Left renal cortex interstitium (tissue), 4 donors: ENCODE measurements at places on chromosomes 4 and X.

DNA sequence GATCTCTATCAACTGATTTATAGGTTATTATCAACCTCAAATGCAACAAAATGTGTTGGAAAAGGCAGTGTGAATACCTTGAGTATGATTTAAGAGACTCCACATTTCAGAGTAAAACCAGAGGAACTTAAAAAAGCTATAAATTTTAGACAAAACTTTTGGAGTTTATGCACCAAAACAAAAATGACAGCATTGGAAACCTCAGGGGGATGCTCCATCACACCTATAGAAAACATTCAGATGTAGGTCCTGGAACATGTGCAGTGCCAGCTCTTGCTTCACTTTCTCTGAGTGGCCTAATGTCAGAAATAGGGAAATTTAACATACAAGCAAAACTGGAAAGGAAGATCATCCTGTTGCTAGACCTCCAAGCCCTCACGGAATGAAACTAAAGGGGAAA, 5.8 kb upstream of the VEGFC start:
- DNase-seq = no peak

- DNase-seq = peak; percentile 41
Observed at GRCh38 chrX:39645178-39645895, 452.4 kb downstream of the BCOR start.

- no peak for DNase-seq
Observed at GRCh38 chr4:99724067-99724466, 66.4 kb upstream of the C4orf54 start.

DNA sequence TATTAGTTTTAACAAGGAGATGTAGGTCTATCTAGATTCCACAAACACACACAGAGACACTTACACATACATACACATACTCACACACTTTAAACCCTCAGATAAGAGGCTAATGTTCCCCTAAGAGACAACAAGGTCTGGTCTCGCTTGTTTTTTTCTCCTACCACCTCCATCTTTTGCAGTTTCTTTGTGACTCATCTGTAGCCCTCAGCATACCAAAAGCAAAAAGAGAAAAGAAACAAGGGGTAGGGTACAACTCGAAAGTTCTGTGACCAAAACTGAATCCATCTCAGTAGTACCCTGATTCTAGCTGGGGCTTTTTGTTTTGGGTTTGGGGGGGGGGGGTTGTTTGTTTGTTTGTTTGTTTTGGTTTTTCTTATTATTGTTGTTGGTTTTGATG, 12.2 kb upstream of the EXOSC9 start:
- no peak for DNase-seq

GRCh38 chr4:104063341-104063740, 343.6 kb upstream of the TACR3 start:
- no peak for DNase-seq

GRCh38 chr4:171484681-171485080, 328.5 kb upstream of the GALNTL6 start:
- no peak for DNase-seq

DNA sequence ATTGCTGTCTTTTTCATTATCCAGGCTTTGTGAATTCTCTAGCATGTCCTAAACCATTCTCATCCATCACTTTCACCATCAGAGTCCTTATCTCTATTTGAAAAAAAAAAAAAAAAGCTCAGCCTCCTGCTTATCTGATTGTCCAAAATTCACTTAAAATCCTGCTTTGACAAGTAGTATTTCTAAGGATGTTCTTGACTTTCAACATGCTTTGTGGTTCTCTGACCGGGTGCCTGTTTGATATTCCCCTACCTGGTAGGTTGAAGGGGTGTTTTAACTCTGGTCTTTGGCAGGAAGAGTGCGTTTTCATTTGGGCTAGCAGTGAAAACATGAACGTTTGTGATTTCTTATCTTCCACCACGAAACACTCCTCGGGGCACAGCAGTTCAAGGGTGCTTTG, 17.3 kb upstream of the BBS12 start:
- no peak for DNase-seq

DNA sequence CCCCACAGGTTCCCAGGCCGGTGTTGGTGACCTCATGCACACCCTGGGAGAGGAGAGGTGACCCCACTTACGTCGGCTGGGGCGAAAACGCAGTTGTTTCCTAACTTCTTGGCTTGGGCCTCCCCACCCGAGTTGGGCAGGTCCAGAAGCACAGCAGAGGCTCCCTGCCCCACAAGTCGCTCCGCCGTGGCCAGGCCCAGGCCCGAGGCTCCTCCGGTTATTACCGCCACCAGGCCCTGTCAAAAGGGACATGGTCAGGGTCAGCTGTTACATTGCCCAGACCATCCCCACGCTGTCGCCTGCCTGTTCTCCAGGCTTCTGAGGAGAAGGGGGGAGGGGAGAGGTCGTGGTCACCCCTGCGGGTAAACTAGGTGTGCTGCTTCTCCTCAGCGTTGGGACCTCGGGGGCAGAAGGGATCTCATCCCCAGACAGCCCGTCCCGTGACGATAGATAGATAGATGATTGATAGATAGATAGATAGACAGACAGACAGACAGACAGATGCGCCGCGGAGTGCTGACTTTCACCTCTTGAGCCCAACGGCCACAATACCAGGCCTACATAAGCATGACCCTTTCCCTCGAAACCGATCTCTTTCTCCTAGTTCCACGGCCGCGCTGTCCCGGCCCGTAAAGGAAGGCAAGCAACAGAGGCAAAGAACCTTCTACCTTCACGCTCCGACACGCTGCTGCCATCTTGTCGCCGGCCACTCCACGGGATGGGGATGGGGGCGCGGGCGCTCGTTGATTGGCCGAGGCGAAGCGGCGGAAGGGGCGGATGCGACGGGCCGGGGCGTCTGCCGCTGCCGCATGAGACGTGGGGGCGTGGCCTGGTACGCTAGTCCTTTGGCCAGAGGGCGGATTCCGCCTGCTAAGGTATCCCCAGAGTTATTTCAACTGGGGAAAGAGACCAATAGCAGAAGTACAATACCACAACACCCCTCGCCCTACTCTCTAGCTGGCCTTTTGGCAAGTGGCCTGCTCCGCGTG, at the start of gene HSD17B10:
Gene HSD17B10, minus strand, starts transcription at position 720 of the 989 bp plus-strand sequence. Its CDS starts 25 bp downstream, at position 695.
- DNase-seq = peak; percentile 65

- no peak for DNase-seq
Observed at GRCh38 chr4:95027905-95028618, 270.3 kb downstream of the BMPR1B start.

DNA sequence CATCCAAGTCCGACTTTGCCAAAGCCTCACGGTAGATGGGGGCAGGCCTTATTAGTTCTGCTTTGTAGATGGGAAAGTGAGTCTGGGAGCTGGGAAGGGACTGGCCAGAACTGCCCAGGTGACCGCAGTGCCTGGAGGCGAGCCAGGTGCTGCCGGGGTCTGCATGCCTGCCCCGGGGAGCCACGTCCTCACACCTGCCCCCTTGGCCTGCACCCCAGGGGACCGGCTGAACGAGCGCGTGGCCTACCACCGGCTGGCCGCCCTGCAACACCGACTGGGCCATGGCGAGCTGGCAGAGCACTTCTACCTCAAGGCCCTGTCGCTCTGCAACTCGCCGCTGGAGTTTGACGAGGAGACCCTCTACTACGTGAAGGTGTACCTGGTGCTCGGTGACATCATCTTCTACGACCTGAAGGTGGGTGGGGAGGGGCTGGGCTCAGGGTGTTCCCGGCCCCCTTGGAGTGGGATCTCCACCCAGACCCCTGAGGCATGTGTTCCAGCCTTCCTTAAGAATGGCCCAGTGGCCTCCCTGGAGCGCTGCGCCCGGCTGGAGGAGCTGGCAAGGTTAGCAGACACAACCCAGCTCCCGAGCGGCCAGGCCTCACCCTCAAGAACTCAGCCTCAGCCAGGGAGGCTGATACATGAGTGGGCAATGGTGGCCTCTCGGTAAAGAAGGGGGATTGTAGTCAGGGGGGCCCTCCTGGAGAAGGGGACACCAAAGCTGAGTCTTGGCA, 32.1 kb upstream of the HTRA3 start:
- no peak for DNase-seq

DNA sequence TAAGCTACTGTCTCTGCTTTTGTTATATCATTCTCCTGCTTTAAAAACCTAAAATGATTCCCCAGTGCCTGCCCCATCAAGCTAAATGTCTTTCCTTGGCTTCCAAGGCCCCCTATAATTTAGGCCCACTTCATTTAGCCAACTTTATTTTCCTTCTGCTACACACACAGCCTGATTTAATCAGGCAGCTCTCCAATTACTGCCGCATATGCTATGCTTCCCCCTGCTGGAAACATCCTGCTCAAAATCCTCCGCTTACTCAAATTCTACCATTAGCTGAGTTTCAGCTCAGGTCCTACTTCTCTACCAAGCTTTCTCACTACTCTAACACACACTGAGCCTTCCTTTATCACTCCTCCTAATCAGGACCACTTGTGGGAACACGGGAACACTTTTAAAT, 17.0 kb downstream of the LAMP2 start:
- no peak for DNase-seq

DNA sequence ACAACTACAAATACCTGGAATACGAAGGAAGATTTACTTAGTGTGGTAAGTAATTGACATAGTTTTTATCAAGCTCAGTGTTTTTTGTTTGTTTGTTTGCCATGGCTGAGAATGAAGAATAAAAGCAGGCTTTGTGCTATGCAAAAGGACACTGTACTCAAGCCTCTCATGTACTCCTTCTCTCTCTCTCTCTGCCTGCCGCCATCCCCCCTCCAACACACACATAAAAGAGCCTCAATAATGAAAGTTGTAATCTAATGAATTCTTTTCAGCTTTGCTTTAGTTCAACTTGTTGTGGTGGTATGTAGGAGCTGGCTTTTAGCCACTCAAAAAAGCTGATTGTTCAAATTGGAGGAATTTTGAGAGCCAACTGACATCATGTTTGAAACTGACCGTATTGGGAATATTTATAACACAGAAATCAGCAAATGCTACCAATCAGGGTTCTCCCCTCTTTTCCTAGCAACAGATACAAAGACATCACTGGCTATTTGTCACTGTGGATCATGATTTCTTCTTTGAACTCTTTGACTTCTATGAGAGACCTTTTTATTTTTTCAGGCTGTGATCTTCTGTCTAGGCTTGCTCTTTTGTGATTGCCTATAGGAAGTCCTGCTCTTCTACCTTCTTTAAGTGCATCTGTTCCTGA, 1148.8 kb downstream of the RAPGEF2 start:
- DNase-seq = no peak

DNA sequence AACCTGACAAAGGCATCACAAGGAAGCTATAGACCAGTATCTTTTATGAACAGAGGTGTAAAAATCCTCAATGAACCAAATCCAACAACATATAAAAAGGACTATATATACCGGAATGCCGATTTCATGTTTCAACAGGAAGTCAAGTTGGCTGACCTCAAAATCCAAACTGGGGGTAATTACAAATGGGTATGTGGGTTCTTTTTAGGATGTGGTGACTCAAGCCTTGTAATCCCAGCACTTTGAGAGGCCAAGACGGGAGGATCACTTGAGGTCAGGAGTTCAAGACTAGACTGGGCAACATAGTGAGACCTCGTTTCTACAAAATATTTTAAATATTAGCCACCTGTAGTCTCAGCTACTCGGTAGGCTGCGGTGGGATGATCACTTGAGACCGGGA, 10.4 kb downstream of the PRSS48 start:
- DNase-seq = no peak

- DNase-seq = no peak
Observed at GRCh38 chr4:91990726-91991125, 313.0 kb upstream of the GRID2 start.

- DNase-seq = peak; percentile 3
Observed at GRCh38 chr4:133145758-133146573, 3.1 kb upstream of the PCDH10 start.

GRCh38 chr4:63316633-63317032, 1092.6 kb downstream of the TECRL start:
- DNase-seq = no peak

DNA sequence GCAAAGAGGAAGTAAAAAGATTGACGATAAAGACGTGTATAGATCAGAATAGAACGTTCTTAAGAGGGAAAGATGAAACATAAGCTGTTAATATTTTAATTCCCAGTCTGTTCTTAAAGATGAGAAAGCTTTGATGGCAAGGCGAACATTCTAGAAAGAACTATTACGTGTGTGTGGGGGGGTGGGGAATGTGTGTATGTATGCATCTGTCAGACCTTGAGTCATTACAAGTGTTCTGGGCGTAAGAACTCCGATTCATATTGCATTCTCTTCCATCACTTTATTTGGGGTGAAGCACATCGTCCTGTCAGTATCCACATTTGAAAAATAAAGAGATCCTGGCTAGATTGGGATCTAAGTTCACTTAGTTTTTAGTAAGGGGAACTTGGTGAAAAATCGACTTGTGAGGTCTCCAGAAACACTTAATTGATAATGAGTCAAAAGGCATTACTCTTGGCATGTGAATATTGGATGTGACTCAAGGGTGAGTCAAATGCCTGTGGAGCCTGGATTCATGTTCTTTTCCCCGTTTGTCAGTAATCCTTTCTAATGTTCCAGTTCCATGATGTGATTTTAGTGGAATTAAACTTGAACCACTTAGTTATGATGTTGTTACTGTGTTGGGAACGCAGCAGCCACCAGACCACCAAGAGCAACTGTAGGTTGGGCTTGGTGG, 3.1 kb downstream of the SMS start:
- no peak for DNase-seq

GRCh38 chr4:90226734-90227133, 99.5 kb downstream of the CCSER1 start:
- DNase-seq = no peak

DNA sequence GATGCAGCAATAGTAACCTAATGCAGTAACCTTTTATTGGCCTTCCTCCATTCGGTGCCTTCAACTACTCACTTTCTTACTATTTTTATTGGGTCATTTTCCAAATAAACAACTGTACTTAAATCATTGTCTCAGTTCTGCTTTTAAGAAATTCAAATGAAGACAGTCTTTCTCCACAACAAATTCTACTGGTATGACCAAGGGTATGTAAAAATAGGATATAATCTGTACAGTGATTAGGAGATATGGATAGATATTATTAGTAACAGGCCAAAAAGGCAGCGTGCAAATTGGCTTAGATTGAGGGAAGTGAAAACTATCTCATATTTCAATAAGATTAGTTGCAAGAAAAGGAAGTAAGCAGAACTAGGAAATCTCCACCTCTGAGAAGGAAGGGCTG, 177.4 kb upstream of the PPP1R2C start:
- DNase-seq = no peak

DNA sequence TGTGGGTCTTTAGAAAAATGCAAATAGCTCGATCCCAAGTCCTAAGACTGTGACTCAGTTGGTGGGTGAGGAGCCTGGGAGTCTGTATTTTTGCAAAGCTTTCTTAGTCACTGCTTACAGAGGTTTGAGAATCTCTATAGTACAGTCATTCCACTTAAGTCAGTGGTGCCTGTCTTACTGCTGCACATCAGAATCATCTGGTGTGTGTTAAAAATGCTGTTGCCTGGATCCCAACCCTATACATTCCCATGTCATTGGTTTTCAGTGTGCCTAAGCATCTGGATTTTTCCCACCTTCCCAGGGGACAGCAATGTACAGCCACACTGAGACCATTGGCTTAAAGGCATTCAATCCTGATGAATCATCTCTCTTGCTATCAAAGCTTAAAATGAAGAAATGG, 21.0 kb upstream of the GEMIN8 start:
- no peak for DNase-seq

DNA sequence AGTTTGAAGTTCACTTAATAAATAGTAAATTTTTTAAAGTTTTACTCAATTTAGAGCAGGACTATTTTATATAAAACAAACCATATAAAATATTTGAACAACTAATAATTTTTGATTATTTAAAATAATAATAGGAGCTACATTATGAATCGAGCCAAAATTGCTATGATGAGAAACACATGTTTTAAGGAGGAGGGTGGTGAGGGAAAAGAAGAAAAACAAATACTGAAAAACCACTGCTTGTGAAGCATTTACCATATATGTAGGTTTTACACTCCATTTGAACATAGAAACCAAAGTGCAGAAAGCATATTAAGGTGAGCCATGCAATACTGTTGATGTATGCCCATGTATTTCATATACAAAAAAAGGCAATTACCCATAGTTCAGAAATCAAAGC, 448.9 kb downstream of the FSTL5 start:
- DNase-seq = no peak
